ENCODE measurements at places on chromosomes 2 and 18. TPM values are rescaled to one million over a fixed set of nuclear protein-coding genes. Genes with fewer than 3 reads are reported as not detected.

Gene RSAD2
- 2.5 TPM for polyA plus RNA-seq

Gene RFTN2
- 17.2 TPM for polyA plus RNA-seq

Gene SKOR2
- polyA plus RNA-seq, result not detected

Gene CCDC148
- 12.7 TPM for polyA plus RNA-seq

Gene SCN3A
- 0.83 TPM for polyA plus RNA-seq

Gene GRP
- 0.80 TPM for polyA plus RNA-seq

Gene UBR3
- 32.4 TPM for polyA plus RNA-seq

Gene FER1L5
- 1.1 TPM for polyA plus RNA-seq

Gene FSIP2
- polyA plus RNA-seq, result 2.1 TPM

Gene ANKRD29
- polyA plus RNA-seq, result 0.95 TPM

Gene SERPINB4
- not detected for polyA plus RNA-seq

Gene ATP8B1
- polyA plus RNA-seq, result 23.0 TPM

Gene ZNF516
- 52.2 TPM for polyA plus RNA-seq

Gene TRIB2
- 198 TPM for polyA plus RNA-seq

Gene EVX2
- not detected for polyA plus RNA-seq

Gene PLEK
- polyA plus RNA-seq, result 6.6 TPM

Gene PDIA6
- polyA plus RNA-seq, result 375 TPM

Gene EIPR1
- 26.0 TPM for polyA plus RNA-seq

Gene VWC2L
- polyA plus RNA-seq, result 0.08 TPM

Gene COLEC12
- 28.9 TPM for polyA plus RNA-seq

Gene DHRS9
- 0.18 TPM for polyA plus RNA-seq

Gene CHRND
- 0.87 TPM for polyA plus RNA-seq

Gene RBKS
- 9.1 TPM for polyA plus RNA-seq

Gene TUBA4B
- 1.0 TPM for polyA plus RNA-seq

Gene C2orf80
- 0.25 TPM for polyA plus RNA-seq

Gene LYG2
- 0.46 TPM for polyA plus RNA-seq

Gene TCF23
- polyA plus RNA-seq, result 0.62 TPM

Gene STPG4
- 0.17 TPM for polyA plus RNA-seq

Gene TEX44
- not detected for polyA plus RNA-seq

Gene LOXHD1
- polyA plus RNA-seq, result 0.62 TPM

Gene DSG4
- 0.05 TPM for polyA plus RNA-seq

Gene RNU2-63P
- polyA plus RNA-seq, result not detected

Gene FAM228A
- polyA plus RNA-seq, result 1.2 TPM

Gene ASB18
- not detected for polyA plus RNA-seq

Gene LBX2
- 4.7 TPM for polyA plus RNA-seq

Gene EIF2AK2
- 38.0 TPM for polyA plus RNA-seq

Gene DNAH7
- polyA plus RNA-seq, result 8.9 TPM

Gene ARHGAP28
- 65.8 TPM for polyA plus RNA-seq

Gene ELOA2
- not detected for polyA plus RNA-seq

Gene MC4R
- 0.09 TPM for polyA plus RNA-seq

Gene FKBP1B
- polyA plus RNA-seq, result 10.5 TPM

Measured in renal cortex interstitium (tissue), 15 donors.